ENCODE measurements at places on chromosomes 2 and 18.

DNA sequence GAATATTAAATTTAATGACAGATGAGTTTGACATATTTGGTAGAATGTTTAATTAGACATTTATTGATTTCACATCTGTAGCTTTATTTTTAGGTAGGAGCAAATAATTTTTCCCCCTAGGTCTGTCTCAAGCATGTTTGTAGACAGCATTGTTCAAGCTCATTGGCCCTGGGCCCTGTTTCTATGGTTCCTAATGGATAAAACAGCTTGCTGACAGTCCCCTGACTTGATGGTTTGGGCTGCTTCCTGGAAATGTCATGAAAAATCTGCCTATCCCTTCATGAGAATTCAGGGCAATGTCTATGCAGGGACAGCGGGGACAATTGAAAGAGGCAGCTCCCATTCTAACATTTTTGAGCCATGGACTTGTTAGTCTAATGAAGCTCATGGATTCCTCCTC lies 14.6 kb upstream of the MEP1B start:
- no peak for DNase-seq

- no peak for DNase-seq
Observed at GRCh38 chr18:36535202-36535935, 237.9 kb downstream of the FHOD3 start.

DNA sequence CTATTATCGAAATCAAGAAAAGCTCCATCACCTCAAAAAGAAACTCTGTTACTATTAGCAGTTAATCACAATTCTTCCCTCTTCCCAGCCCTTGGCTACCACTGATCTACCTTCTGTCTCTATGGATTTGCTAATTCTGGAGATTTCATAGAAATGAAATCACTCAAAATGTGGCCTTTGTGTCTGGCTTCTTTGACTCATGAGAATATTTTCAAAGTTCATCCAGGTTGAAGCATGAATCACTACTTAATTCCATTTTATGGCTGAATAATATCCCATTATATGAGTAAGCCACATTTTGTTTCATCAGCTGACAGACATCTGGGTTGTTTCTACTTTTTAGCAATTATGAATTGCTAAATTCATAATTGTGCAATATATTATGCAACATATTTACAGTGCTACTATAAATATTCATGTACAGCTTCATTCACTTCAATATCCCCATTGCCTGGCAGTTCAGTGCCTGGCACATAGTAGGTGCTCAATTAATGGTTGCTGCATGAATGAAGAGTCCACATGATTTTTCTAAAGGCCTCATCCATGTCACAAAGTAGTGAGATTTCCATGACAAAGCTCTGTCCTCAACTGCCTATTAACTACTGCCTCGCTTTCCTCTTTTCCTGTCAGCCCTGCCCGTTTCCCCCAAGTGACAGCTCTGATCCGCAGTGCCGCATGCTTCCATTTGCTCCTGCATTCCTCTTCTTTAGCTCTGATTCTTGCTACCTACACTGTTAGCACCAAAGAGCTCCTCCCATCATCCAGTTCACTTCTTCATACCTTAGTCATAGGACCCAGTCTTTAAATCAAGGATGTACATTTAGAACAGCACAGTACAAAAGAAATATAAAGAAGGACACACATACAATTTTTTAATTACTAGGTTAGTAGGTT lies 32.8 kb downstream of the CCDC93 start:
- DNase-seq = no peak

- DNase-seq = no peak
Observed at GRCh38 chr2:121019756-121020155, 265.2 kb downstream of the TFCP2L1 start.

GRCh38 chr2:198232281-198232680 lies 427.9 kb downstream of the PLCL1 start:
- DNase-seq = no peak

All from stimulated activated naive CD4-positive, alpha-beta T cell treated with Interleukin-2 at 50 U/mL for 16 hours (primary cell).